Stimulated activated CD4-positive, alpha-beta T cell treated with anti-CD3 and anti-CD28 coated beads, Interleukin-2, amount 100 ng/mL, for 4 hours (primary cell): ENCODE measurements at places on chromosomes 4 and X.

GRCh38 chrX:54633641-54634040 is 103.6 kb downstream of the GNL3L start:
- DNase-seq: no peak

GRCh38 chr4:71379126-71379525 is 40.3 kb downstream of the SLC4A4 start:
- DNase-seq: no peak

DNA sequence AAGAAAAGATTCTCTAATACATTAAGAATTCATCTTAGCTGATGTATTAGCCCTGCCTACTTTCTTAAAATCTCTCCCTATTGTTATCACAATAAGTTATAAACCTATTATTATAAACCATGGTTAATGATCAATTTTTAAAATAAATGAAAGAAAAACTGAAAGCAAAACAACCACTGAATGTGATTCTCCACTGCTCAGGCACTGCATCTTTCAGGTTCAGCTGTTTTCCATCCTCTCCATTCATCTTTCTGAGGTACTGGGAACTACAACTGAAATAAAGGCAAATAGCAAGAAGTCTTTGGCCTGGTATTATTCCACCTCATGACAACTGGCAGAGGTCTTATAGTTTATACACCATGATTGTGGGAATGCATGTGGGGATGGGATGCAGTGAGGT is 798.9 kb upstream of the AADAT start:
- DNase-seq: no peak

DNA sequence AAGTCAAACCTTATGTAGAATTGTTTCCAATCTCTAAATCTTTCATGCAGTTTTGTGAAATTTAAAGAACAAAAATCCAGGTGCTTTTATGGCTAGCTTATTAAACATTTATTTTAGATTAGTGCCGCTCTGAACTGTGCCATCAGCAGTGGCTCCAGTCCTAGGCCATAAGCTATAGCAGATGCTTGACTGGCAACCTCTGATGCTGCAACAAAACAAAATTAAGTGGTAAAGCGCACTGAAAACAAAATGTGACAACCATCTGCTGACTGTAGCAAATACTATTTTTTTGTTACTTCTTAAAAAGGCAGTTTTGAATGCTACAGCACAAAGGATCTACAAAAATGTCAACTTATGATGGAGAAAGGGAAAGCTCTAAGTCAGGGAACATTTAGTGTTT is 237.4 kb downstream of the DCLK2 start:
- DNase-seq: no peak

DNA sequence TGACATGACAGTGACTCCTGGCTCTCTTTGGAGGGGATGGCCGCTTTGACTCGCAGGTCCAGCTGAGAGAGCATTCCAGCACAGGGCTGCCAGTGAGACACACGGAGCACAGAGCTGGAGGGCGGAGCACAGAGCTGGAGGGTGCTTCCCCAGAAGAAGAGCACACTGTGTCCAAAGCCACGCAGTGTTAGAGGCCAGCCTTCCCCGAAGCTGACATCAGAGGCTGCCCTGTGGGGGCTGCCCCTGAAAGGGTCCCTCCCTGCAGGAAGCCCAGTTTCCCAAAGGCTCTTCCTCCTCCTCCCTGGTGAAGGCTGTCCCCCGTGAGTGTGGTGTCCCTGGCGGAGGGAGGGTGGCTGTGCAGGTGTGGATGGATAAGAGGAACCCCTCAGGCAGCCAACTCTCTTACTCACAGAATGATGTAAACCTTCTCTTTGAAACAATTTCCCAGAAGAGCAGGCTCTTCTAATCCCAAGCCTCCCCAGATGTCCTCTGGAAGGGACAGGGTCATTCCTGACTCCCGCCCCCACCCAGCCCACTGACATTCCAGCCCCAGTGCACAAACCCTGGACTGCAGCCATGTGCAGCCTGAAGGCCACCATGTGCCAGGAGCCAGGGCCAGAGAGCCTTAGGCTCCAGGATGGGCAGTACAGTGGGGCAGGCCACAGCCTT is 53.4 kb downstream of the PSAPL1 start:
- no peak for DNase-seq

DNA sequence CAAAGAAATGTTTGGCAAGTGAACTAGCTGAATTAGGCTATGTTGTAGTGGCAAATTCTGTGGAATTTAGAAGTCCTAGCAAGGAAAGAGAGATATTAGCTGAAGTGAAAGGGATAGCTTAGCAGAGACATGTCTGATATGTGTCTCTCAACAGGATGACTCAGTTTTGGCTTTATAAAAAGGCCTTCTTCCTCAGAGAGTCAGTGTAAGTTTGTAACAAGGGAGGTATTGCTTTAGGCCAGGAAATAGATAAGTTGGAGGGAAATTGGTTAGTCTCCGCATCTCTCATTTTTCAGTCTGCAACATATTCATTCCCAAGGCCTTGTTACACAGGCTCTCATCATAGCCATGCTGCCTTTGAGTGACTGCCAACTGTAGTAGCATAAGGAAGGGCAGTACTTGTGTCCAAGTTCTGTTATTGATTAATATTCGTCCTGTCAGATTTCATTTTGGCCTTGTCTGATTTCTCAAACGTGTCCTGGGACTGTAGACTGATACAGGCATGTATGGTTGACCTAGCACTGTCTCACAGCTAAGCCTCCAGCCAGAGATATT is 4.0 kb downstream of the TMEM164 start:
- no peak for DNase-seq

GRCh38 chrX:149682031-149682430 is 29.8 kb upstream of the MAGEA11 start:
- no peak for DNase-seq

- DNase-seq: no peak
Measured at GRCh38 chr4:77600521-77601451, 4.8 kb upstream of the CXCL13 start.

- no peak for DNase-seq
Measured at GRCh38 chrX:57681341-57681740, 1.3 kb upstream of the NLRP2B start.

DNA sequence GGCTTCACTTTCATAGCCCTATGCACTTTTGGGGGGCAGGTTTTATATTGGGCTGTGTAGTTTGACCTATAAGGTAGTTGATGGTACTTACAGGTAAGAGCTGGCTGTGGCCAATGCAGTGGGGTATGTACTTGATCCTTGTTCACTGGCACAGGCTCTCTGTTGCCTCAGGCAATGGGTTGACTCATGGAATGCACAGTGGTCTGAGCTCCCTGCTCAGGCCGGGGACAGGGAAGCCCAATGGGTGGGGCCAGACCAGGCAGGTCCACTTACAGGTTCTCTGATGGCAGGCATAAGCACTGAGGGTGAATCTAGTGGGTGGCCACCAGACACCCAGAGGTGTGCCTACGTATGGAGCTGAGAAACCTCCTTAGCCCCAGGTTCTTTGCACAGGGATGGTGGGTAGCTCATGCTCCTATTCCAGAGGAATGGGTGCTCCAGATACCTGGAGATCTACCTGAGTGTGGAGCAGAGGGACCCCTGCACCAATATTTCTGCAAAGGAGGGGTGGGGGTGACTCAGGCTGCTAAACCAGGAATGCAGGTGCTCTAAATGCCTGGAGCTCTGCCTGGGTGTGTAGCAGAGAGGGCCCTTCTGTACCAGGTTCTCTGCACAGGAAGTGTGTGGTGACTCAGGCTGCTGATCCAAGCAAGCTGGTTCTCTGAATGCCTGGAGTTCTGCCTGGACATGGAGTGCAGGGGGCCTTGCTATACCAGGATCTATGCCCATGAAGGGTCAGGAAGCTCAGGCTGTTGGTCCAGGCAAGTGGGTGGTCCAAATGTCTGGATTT is 52.3 kb downstream of the IL1RAPL2 start:
- no peak for DNase-seq

GRCh38 chr4:90540536-90540935 is 413.3 kb downstream of the CCSER1 start:
- no peak for DNase-seq

GRCh38 chr4:99950913-99951254 is 809 bp upstream of the H2AZ1 start:
- no peak for DNase-seq
